ENCODE measurements at places on chromosomes 5 and 9.

DNA sequence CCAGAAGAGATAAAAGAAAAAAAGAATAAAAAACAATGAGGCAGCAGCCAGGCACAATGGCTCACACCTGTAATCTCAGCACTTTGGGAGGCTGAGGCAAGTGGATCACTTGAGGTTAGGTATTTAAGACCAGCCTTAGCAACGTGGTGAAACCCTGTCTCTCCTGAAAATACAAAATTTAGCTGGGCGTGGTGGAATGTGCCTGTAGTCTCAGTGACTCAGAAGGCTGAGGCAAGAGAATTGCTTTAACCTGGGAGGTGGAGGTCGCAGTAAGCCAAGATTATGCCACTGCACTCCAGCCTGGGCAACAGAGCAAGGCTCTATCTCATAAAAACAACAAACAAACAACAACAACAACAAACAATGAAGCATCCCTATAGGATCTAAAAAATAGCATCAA lies 121.5 kb downstream of the HMHB1 start:
- DNase-seq, result no peak

- DNase-seq, result no peak
Measured at GRCh38 chr5:36683821-36684434, 77.5 kb downstream of the SLC1A3 start.

DNA sequence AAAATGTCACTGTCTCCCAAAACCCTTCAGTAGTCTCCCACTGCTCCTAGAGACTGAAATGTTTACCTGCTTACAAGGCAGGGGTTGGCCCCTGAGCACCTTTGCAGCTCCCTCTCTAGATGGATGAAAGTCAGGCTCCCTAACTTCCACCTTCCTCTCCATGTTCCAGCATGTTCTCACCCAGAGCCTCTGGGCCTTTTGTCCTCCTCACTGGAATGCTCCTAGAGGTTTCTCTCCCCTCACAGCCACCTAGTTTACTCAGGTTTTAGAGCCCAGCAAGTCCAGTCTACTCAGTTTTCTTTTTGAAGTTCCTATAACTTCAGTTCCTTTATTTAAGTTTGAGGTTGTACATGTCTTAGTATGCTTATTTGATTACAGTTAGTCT lies 815 bp upstream of the URM1 start:
- no peak for DNase-seq

DNA sequence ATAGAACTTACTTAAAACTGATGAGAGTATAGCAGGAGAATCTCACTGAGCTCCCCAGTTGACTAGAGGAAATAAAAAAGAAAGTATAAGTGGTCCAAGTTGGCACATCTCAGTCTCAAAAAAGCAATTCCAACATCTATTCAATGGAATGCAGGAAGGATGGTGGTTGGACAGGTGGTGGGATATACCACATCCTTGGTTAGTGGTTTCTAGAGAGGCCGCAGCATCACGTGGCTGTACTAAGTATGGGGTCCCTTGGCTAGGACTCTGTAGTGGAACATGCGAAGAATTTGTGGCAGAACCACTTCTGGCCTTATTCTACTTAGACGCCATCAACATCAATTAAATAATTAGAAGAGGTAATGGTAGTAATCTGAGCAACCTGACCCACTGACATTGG lies 232.4 kb downstream of the SAXO1 start:
- DNase-seq, result no peak

DNA sequence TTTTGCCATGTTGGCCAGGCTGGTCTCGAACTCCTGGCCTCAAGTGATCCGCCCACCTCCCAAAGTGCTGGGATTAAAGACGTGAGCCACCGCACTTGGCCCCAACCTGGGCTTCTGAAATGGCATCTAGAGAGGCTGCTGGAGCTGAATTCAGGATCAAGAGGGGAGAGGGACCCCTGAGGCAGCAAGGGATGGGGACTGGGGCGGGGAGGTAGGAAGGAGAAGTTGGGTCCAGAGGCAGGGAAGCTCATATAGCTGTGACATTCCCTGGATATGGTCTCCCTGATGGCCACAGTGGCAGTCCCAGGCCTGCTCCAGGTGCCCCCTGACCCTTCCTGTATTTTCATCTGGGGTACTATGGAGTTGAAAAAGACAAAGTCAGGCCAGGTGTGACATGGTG lies 12.1 kb downstream of the REEP2 start:
- no peak for DNase-seq

DNA sequence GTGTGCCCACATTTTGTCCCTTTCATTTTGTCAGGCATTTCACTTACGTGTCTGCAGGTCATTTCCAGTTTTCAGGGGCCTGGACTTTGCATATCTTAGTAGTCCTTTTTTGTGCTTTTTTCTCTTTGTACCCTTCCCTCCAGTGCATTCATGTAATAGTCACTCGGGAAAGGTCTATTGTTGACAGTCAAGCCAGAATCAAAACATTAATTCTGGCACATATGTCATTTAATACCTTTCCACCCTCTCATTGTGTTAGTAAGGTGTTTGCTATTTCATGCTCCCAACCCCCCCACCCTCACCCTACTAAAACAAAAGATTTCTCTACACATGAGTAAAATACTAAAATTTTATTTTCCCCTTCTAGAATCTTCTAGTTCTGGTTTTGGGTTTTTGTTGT lies 42.7 kb downstream of the UGCG start:
- no peak for DNase-seq

DNA sequence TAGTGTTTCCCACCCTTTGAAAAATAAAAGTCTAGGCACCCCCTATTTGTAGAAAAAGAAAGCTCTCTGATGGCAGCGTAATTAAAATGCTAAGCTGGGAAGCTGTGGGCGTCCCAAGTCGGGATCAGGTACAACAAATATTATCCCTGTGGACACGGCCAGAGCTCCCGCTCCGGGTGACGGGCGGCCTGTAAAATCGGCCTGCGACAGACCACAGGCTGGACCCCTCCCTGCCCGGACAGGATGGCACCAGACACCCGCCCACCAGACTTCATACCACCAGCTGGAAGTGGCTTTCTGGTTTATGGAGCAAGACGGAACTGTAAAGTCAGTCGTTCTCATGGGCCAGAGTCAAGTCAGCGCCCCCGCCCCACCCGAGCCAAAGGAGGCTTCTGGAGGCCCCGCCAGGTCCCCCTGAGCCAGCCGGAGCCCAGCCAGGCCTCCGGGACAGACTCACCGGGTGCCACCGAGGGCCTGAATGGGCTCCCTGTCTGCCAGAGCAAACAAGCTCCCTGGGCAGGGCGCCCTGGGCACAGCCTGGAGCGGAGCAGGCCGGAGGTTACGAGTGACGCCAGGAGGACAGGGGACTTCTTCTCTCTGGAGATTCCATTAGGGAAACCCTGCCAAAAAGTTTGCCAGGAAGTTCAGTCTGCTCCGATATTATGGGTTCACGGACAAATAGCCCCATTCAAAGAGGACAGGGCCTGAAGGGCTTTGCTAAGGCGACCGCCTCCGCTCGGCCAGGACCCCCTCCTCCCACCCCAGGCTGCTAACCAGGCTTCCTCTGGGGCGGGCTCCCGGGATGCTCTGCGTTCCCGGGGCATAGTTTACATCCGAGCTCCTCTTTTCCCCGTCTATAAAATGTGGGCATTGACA lies 173.7 kb downstream of the ERCC6L2 start:
- DNase-seq, result no peak
